ENCODE measurements at places on chromosomes 13 and 19.
A peak's percentile ranks its signal among the peaks of the same experiment; 100 is the strongest.

- no peak for DNase-seq
These were observed 744.1 kb downstream of the UQCRFS1 start for GRCh38 chr19:28468701-28469459.

DNA sequence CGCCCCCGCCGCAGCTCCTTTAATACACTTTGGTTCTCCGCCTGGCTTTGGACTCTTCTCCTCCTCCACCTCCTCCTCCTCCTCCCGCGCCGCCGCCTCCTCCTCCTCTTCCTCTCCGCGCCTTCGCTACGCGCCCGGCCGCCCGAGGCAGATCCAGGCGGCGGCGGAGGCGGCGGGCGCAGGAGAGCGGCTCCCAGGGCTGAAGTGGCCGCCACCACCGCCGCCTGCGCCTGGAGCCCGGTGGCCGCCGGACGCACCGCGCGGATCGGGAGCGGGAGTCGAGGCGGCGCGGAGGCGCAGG, at the start of gene ZIC2:
TSS of gene ZIC2 (plus strand) at position 50 of the 301 bp plus-strand sequence. CDS start 281 bp downstream, outside the sequence.
- no peak for DNase-seq

- DNase-seq = no peak
These were observed 118.1 kb upstream of the SOX1 start for GRCh38 chr13:111948811-111949210.

GRCh38 chr13:40333226-40333625, 333.2 kb downstream of the FOXO1 start:
- no peak for DNase-seq

- DNase-seq = peak; percentile 55
These were observed 622 bp downstream of the DNM2 start for GRCh38 chr19:10718205-10719196.

DNA sequence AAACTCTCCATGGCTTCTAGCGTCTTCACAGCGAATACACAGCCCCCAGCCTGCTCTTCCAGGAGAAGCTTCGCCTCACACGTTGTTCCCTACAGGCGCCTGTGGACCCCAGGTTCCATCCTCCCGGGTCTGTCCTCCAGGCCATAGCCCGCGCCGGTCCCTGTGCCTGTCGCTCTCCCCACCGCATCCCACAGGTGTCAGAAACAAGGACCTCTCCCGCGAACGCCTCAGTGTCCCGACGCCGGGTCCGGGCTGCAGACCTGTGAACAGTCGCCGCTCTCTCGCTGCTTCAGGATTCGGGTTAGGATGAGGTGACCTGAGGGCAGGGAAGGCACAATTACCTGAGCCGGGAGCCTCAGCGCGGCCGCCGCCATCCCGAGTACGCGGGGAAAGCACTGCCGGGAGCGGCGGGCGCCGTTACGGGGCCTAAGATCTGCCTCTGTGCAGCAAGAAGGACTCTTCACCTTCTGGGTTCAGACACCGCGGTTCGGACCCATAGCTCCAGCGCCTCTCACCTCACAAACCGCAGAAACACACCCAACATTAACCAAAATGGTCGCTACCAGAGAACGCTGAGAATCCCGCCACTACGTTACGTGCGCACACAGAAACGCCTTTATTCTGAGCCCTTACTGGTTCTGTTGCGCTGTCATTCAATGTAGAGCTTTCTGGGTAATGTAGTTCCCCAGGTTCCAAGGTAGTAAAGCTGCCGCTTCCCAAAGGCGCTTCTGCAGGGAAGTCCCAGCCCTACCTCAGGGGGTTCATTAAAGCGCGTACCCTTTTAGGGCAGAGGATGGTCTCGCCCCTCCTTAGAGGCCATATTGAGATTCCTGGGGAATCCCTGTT, at the start of gene ZNF418:
TSS of gene ZNF418 (minus strand) at position 583 of the 846 bp plus-strand sequence. CDS start 1,580 bp downstream, outside the sequence.
- DNase-seq = peak; percentile 65

- no peak for DNase-seq
These were observed 133.7 kb downstream of the GGACT start for GRCh38 chr13:100454876-100455275.

DNA sequence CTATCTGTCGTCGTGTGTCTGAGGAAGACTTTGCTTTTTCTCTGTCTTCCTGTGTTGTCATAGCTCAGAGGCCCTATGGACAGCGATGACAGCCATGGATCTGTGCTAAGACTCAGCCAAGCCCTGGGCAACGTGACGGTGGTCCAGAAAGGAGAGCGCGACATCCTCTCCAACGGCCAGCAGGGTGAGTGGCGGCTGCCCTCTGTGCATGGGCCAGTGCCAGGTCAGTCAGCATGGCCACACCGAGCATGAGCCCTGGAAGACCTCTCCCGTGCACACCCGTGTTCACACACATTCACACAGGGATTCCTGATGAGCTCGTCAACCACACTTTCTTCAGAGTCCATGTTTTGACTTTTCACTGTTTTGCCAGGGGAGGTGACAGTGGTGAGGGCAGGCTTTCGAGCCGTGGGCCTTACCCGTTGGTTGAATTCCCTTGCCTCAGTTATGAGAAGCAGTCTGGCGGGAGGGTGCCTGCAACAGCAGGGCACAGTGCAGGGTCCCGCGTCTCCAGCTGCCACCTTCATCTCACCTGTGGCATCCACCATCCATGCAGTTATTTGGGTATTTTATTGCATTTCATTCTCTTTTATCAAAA, 20.2 kb downstream of the NAXD start:
- no peak for DNase-seq

DNA sequence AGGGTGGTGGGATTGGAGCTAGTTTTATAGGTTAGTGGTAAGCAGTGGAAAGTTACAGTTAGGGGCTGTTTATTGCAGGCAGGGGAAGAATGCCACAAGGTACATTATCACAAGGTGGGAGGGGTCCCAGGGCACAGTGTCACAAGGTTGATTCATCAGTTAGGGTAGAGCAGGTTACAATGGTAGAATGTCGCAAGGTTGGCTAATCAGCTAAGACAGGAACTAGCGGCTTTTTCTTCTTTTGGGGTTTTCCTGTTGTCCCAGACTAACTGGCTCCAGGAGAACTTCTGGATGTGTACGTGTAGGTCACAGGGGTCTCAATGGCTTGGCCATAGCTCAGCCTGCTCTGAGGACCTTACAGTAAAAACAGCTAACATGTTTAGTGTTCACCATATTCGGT, 1221.1 kb downstream of the SLITRK1 start:
- no peak for DNase-seq

GRCh38 chr13:46775385-46776107, 21.4 kb downstream of the ESD start:
- no peak for DNase-seq

DNA sequence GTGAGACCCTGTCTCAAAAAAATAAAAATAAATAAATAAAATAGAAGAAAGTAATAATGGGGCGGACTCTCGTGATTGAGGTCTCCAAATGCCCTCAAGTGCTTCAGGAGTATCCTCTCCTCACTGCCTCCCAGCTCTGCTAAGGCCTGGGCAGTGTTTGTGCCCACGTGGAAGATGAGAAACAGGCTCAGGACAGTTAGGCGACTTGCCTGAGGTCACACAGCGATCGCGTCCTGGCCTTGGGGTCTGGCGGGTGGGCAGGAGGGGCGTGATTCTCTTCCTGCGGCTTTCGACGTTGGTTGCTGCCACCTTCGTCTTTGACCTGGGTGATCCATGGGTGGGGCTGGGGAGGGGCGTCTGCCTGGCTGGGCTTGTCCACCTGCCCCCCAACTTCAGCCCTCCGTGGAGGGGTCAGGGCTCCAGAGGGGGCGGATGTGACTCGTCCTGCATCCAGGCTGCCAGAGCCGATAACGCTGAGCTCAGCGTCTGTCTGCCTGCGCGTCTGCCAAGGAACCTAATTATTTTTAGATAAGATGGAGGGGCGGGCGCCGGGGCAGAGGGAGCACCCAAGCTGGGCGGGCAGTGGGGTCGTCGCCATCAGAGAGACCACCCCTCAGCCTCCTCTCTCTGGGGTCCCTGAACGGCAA, 56.9 kb downstream of the NFIC start:
- peak; percentile 65 for DNase-seq

GRCh38 chr19:4851551-4852290, 15.7 kb downstream of the PLIN3 start:
- DNase-seq = peak; percentile 79

- peak; percentile 43 for DNase-seq
These were observed 7.2 kb downstream of the HNRNPL start for GRCh38 chr19:38842439-38843174.

DNA sequence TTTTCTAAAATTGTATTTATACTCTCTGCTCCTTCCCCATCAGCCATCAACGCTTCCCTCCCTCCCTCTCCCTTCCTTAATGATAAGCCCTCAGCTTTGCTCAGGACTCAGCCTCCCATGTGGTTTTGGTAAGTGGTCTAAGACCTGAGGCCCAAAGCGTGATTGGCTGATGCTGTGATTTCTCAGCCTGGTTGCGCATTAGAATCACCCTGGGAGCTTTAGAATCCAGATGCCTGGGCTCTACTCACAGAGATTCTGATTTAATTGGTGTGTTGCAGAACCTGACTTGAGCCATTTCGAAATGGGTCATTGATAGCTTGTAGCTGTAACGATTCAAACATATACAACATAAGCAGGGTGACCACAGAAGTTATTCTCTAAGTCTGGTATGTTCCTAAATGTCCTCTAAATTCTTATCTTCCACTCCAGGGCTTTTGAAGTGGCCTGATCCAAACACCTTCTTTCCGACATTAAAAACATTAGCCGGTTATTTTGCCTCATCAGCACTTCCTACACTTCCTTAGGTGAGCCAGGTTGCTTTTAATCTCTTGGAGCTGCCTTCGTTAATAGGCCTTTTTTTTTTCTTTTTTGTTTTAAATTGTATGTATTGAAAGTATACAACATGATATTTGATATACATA, 60.6 kb downstream of the LRCH1 start:
- no peak for DNase-seq

GRCh38 chr13:27379694-27380641, 44.5 kb upstream of the GTF3A start:
- DNase-seq = peak; percentile 76

- DNase-seq = peak; percentile 59
These were observed 297.3 kb downstream of the ZNF536 start for GRCh38 chr19:30669329-30670010.

DNA sequence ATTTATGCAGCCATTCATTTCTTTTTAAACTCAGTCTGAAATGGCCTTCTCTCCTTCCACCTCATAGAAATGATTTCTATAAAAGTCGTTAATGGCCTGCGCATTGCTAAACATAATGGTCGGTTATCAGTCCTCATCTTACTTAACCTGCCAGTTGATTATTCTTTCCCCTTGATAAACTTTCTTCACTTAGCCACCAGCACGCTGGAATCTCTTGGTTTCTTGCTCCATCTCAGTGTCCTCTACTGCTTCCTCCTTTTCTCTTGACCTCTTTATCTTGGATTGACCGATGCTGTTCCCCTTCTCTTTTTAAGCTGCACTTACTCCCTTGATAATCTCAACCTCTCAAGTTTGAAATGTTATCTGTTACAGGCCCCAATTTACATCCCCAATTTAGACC, 12.2 kb upstream of the CLC start:
- no peak for DNase-seq

DNA sequence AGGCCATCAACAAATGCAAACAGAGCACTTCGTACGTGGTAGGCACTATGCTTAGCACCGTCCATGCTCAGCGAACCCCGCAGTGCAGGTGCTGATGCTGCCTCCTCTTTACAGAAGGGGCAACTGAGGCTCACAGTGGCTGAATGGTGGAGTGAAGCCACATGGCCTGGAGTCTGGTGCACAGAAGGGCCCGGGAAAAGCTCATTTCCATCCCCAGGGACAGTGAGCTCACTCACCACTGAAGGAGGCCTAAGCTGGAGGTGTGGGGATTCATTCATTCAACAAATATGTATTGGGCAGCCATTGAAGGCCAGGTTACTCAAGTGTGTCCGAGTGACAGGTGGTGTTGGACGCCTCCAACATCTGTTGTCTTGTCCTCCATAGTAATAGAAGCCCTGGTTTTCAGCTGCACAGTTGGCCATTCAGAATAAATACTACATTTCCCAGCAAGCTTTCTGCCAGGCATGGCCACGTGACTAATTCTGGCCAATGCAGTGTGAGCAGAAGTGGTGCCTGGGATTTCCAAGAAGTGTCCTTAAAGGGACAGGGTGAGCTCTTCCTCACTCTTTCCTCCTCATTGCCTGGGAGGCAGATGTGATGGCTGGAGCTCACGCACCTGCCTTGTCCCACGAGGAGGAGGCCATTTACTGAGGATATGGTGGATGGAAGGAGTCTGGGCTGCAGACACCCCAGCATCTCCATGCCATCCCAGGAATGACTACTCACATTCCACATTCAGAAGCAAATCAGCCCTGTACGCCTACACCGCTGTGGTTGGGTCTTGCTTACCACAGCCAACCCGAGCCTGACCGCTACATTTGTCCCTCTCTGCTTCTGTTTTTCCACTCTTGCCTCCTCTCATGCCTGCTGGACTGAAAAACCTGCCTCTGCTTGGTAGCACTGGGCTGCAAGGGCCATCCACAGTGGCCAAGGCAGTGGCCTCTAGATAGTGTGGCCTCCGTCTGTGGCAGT, 2.3 kb upstream of the ZNRF4 start:
- no peak for DNase-seq

DNA sequence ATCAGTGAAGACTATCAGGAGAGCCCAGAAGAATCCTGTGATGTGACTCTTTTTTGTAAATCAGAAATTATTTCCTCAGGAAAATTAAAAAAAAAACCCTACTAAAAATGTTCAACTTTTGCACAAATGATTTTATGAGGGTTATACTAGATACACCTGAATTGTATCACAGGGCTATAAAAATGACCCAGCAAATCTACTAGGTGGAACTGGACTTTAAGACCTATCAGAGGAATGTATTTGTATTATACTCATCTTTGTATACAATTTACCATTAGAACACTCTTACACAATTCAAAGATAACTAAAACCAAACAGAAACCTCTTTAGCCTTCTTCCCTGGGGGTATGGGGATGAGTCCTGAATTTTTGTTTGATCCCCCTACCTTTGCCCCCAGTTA, 7.2 kb downstream of the FBXL3 start:
- DNase-seq = no peak

DNA sequence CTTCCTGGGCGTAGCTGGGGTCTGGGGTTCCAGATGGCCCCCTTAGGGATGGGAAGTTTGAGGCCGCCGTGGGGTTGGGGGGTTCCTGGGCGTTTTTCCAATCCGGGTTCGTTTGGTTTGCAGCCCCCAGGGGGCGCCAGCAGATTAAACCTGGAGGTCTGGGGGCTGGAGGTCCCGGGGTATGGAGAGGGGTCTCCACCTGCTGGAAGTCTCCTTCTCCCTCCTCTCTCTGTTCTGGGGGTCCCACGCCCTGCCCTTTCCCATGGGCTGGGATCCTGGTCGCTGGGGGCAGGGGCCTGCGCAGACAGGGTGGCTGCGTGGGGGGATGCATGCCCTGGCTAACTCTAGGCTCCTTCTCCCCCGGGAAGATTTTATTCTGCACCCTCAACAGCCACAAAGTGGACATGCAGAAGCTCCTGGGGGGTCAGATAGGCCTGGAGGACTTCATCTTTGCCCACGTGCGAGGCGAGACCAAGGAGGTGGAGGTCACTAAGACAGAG, 899 bp downstream of the GIPC3 start:
- DNase-seq = no peak

- no peak for DNase-seq
These were observed 20.7 kb downstream of the TNFSF11 start for GRCh38 chr13:42594481-42595252.

- DNase-seq = no peak
These were observed 31.5 kb upstream of the HIF3A start for GRCh38 chr19:46265217-46265828.

GRCh38 chr13:25118378-25118905, 22.5 kb downstream of the PABPC3 start:
- no peak for DNase-seq

- no peak for DNase-seq
These were observed 762.2 kb downstream of the EFNB2 start for GRCh38 chr13:105773241-105773640.

All from psoas muscle (tissue), 8 donors.